ENCODE measurements at places on chromosomes 2 and 18.

GRCh38 chr2:39492095-39492590, 55.1 kb upstream of the MAP4K3 start:
- DNase-seq, result no peak

- no peak for DNase-seq
Measured at GRCh38 chr2:71129902-71130151, 202 bp downstream of the MCEE start.

- DNase-seq, result no peak
Measured at GRCh38 chr2:75555701-75556100, 5.0 kb downstream of the EVA1A start.

GRCh38 chr2:148926291-148926961, 51.4 kb downstream of the KIF5C start:
- DNase-seq, result peak; percentile 10

DNA sequence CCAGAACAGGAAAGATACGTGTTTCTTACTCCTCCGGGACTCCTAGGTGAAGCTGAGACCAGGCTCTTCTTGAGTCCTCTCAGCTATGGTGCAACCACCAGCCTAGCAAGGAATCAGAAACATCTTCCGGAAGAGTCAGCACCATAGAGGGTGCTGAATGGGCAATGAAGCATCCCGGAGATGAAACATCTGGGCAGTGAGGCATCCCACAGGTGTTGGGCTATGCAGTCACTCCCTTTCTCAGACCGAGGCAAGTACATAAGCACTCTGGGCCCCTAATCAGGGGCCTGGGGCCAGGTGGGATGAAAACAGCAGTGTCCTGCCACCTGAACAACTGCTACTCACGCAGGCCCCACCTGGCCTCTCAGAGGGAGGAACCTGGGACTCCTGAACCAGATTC, 1.4 kb upstream of the CAPN10 start:
- no peak for DNase-seq

DNA sequence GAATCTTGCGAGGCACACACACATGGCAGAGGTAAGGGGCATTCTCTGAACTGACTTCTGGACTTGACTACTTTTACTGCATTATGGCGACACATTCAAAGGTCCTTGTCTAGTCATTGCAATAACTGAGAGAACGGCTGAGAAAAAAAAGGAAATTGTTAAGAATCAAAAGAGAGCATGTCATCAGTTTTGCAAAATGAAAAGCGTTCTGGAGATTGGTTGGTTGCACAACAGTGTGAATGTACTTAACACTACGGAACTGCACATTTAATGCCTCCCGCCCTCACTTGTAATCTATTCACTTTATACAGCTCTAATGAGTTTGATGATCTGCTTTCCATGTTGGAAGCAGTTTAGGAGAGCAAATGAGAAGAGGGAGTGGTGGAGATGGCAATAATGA, 68.5 kb upstream of the NFU1 start:
- no peak for DNase-seq

DNA sequence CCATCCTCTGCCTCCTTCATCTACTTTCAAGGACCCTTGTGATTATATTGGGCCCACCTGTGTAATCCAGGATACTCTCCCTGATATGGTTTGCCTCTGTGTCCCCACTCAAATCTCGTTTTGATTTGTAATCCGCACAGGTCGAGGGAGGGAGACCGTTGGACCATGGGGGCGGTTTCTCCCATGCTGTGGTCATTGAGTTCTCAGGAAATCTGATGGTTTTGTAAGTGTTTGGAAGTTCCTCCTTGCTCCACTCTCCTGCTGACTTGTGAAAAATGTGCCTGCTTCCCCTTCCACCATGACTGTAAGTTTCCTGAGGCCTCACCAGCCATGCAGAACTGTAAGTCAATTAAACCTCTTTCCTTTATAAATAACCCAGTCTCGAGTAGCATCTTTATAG, 42.0 kb upstream of the EML6 start:
- no peak for DNase-seq

DNA sequence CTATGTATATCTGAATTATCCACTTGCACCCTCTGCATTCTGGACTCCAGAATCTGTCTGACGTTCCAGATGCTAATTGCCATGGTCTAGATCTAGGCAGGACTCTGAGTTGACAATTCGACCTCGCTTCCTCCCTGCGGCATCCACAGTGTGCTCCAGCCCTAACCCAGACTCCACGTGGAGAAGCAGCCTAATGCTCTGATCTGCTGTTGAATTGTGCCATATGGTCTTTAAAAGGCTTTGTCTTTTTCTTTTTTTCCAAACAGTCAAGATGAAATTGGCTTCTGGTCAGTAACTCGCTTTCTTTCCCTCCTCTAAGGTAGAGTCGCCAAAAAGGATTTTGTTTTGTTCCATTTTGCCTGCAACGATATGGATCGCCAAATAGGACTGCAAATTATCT, 752.6 kb upstream of the ID2 start:
- DNase-seq, result no peak

DNA sequence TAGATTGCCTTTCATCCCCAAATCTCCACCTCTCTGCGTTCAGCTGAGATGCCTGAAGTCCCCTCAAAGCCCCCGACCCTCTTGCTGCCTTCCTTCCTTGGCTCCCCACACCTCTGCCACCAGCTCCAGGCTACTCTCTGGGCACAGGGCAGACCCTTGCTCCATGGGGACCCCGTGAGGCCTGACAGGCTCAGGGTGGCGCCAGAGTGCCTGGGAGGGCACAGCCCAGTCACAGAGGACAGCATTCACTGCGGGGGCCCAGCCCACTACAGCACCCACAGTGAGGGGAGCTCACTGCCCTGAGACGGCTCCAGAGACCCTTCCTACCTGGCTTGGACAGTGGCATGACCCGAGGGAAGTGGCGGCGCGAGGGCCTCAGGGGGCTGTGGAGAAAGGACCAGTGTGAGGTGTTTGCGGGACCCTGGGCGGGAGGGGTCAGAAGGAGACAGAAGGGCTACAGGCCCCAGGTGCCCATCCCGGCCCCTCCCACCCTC, 51.0 kb downstream of the AQP12A start:
- DNase-seq, result no peak

DNA sequence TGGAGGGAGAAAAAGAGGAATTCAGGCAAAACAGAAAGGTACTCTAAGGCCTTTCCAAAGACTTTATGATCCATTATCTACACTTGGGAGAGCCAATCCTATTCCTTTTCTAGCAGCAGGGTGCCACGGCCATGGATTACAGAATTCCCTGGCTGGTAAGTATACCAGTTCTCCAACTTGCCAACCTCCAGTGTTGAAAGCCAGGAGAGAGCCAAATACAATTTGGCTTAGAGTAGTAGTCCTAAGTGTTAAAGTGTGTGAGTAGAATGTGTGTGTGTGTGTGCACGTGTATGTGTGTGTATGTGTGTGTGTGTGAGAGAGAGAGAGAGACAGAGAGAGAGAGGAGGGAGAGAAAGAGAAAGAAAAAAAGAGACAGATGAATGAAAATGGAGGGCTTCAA, 43.3 kb downstream of the WDPCP start:
- no peak for DNase-seq

GRCh38 chr2:199308567-199308966, 149.2 kb downstream of the SATB2 start:
- DNase-seq, result no peak

- no peak for DNase-seq
Measured at GRCh38 chr2:199692489-199692888, 158.5 kb downstream of the FTCDNL1 start.

DNA sequence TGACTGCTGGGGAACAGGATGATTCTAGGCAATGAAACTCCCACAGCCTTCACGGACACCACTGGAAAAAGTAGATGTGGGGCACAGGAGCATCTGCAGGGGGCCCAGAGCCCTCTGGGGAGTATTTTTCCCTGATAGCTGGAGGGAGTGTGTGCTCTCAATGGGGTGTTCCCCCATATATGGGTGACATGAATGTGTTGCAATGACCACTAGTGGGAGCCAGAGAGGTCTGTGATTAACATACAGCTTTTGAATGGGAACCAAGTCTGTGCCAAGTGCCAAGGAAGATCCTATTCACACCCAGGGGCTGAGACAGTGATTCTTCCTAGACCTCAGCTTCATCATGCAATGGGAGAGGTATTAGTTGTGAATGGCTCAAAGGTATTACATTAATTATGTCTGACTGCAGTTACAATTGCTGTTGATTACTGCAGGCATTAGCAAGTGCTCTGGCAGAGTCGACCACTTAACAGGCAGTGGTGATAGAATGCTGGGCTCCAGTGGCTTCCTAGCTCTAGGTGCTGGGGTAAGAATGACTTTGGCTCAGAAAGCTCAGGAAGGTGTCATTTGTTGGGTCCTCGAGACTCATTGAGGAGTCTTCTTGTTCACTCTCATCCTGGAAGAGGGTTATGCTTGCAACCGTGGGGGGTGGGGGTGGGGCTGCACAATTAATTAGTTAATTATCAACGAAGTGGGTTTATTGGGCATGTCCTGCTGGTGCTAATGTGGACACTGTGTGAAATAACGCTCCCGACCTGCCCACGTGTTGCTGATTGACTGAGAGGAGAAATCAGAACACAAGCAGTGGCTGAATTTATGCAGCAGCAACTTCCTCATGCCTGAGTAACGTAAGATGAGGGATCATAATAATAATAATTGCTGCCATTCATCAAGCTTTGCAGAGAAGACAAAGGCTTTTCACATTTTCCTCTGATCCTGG, 194.1 kb downstream of the CLIP4 start:
- no peak for DNase-seq

- no peak for DNase-seq
Measured at GRCh38 chr2:65980531-65980930, 454.4 kb upstream of the MEIS1 start.

GRCh38 chr2:133142087-133142486, 426.2 kb downstream of the NCKAP5 start:
- no peak for DNase-seq

DNA sequence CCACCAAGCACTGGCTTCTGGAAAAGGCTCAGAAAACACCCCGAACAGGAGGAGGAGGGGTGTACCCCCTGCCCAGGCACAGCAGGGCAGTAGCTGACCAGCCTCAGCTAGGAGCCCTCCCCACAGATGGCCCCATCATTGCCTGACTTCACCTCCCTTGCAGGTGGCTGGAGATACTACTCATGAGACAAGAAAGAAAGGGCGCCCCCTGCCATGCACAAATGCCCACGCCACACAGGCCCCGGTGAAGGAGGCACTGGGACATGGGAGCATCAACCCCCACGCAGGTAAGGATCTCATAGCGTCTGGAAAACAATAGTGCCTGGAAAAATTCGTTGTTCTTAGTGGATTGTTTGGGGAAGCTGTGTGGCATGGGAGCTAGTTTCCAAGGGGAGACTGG, 240.6 kb downstream of the TFCP2L1 start:
- DNase-seq, result no peak

GRCh38 chr2:27203741-27204140, 8.1 kb upstream of the ATRAID start:
- no peak for DNase-seq

- DNase-seq, result no peak
Measured at GRCh38 chr2:9405636-9406035, 17.7 kb downstream of the ITGB1BP1 start.
